ENCODE measurements at places on chromosomes 2 and 18. TPM values are rescaled to one million over a fixed set of nuclear protein-coding genes. Genes with fewer than 3 reads are reported as not detected.

ITPRIPL1 gene
- 7.0 TPM for total RNA-seq

TDRD15 gene
- total RNA-seq: not detected

MSTN gene
- not detected for total RNA-seq

NCKAP5 gene
- total RNA-seq: 0.05 TPM

SERPINB13 gene
- not detected for total RNA-seq

SIX3 gene
- not detected for total RNA-seq

MOGAT1 gene
- not detected for total RNA-seq

DHX57 gene
- total RNA-seq: 29.7 TPM

FAM228A gene
- total RNA-seq: 0.28 TPM

ACOXL gene
- total RNA-seq: not detected

FHOD3 gene
- 0.14 TPM for total RNA-seq

FKBP7 gene
- 14.0 TPM for total RNA-seq

SPP2 gene
- total RNA-seq: not detected

DNAJC5G gene
- total RNA-seq: 2.7 TPM

CAMKMT gene
- total RNA-seq: 4.8 TPM

PSMA8 gene
- total RNA-seq: not detected

SP140 gene
- total RNA-seq: 0.09 TPM

NAT8 gene
- total RNA-seq: not detected

SOS1 gene
- total RNA-seq: 24.9 TPM

SDC1 gene
- total RNA-seq: 1.4 TPM

PLEKHH2 gene
- total RNA-seq: 0.14 TPM

PLB1 gene
- 0.05 TPM for total RNA-seq

RDH14 gene
- total RNA-seq: 25.1 TPM

RBKS gene
- 1.2 TPM for total RNA-seq

IL1F10 gene
- not detected for total RNA-seq

GLI2 gene
- not detected for total RNA-seq

All from dermis blood vessel endothelial cell (primary cell).